ENCODE measurements at places on chromosomes 16 and 17.

GRCh38 chr16:80287674-80288073 is 253.1 kb upstream of the DYNLRB2 start:
- DNase-seq, result no peak

- DNase-seq, result no peak
Measured at GRCh38 chr17:41892021-41892376, 26.8 kb downstream of the ACLY start.

DNA sequence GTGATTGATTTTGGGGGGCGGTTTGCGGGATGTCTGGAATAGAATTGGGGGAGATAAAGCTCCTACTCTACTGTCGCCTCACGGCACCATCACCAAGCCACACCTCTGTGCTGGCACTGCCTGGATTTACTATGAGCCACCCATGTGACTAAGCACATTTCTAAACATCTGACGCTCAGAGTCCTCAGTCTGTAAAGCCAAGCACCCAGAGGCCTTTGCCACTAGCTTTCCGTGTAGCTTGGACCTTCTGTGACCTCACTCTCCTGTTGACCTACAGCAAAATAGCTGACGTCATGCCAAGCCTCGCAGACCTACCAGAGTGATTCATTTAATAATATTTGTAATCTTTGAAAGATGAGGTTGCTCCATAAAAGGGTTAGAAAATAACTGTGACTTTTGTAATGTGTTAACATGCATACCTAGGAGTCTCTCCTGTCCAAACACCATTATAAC is 38.5 kb upstream of the MYOCD start:
- DNase-seq, result no peak

DNA sequence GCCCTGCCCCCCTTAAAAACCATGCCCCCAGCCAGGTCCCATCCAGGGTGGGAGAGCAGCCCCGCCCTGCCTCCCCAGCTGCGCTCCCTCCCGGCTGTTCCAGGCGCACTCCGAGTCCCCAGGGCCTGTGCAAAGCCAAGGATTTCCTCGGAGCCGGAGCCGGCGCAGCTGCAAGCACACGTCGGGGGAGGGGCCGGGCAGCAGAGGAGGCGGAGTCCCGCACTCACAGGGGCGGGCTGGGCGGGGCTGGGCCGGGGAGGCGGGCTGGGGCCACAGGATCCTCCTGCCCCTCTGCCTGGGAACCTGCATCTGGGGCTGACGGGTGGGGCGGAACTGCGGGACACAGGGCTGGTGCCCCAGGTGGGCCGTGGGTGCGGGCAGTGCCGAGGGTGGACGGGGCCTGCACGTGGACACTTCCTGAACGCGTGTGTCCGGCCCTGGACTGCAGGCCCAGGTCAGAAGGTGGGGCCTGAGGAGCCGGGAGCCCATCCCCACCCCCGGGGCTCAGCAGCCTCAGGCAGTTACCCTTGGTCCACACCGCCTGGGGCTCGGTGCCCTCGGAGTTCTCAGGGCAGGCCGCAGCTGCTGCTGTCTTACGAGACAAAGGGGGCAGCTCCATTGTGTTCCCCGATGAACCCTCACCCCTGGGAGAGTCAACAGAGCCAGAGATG is 24.0 kb upstream of the SSTR5 start:
- peak; percentile 65 for DNase-seq

GRCh38 chr17:32759476-32759875 is 117.4 kb downstream of the MYO1D start:
- no peak for DNase-seq

DNA sequence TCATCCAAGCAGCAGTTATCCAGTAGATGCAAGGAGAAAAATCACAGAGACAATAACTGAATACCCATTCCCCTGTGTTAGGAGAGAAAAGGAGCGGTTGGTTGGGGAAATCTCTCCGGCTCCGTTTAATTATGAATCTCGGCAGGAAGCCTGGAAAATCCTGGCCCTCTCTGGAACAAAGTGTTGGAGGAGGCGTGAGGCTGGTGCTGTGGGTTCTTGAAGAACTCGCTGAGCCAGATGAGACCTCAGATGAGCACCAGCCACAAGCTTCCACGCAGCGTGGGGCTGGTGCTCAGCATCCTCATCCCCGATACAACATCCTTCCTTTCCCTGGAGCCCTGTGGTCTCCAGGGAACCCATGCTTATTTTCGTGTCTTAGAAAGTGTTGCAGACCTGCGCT is 39.7 kb downstream of the CACNG4 start:
- no peak for DNase-seq

GRCh38 chr17:10471858-10472257 is 2.5 kb upstream of the MYH4 start:
- no peak for DNase-seq

DNA sequence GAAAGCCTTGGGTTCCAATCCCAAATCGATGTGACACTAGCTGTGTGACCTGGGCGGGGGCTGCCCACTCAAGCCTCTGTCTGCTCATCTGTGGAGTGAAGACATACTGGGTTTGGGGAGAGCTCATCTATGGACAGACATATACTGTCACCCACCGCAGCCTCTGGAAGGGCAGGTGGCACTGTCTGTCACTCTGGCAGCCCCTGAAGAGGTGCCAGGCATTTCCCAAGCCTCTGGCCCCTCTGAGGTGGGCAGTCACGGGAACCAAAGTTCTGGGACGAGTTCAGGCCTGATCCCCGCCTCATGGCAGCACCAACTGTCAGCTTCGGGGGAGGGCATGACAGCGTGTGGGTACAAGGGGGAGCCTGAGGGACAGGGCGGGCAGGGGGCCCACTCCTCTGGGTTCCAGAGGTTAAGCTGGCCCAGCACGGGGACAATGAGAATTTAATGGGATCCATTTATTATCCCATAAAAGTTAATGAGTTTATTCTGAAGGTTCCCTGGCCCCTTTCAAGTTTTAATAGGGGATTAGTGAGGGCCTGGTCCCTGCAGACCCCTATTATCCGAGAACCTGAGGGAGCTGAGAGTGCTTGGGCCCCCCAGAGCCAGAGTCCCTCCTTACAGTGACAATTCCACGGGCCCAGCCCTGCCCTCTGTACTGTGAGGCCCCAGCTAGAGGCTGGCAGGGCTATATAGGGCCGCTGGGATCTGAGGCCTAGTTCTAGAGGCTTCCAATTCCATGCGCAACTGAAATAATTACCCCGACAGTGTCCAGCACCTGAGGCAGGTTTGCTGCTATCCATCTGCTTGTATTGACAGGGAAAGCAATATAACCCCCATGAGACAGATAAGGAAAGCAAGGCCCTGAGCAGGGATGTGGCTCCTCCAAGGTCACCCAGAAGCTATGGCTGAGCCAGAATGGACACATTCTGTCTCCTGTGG is 18.8 kb downstream of the SEZ6 start:
- no peak for DNase-seq

GRCh38 chr16:17237350-17237944 is 233.3 kb downstream of the XYLT1 start:
- no peak for DNase-seq

DNA sequence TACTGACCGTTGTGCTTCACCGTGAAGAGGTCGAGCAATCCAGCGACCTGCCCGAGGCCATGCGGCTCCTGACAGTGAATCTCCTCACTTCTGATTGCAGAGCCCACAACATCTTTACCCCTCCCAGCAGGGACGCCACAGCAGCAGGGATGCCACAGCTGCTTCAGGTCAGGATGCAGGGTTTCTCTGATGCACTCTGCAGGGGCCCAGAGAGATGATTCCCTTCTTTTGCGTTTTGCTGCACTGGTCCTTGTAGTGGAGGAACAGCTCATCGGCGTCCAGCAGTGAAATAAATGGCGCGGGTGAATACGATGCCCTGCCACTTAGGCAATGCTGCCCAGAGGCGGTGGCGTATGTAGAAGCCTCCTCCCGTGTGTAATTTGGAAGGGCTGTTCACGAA is 5.6 kb downstream of the KIAA0513 start:
- no peak for DNase-seq

DNA sequence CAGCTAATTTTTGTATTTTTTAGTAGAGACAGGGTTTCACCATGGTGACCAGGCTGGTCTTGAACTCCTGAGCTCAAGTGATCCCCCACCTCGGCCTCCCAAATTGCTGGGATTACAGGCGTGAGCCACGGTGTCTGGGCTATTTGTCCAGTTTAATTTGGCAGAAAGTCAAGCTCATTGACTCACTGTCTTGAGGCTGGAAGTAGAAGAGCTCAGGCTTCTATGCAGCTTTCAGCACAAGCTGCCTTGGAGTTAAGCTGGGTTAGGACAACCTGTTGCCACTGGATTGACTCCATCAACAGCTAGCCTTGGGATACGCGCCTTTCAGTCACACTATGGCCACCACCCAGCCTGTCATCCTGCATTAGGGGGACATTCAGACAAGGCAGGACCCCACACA is 76.2 kb upstream of the DNAH17 start:
- DNase-seq, result no peak

DNA sequence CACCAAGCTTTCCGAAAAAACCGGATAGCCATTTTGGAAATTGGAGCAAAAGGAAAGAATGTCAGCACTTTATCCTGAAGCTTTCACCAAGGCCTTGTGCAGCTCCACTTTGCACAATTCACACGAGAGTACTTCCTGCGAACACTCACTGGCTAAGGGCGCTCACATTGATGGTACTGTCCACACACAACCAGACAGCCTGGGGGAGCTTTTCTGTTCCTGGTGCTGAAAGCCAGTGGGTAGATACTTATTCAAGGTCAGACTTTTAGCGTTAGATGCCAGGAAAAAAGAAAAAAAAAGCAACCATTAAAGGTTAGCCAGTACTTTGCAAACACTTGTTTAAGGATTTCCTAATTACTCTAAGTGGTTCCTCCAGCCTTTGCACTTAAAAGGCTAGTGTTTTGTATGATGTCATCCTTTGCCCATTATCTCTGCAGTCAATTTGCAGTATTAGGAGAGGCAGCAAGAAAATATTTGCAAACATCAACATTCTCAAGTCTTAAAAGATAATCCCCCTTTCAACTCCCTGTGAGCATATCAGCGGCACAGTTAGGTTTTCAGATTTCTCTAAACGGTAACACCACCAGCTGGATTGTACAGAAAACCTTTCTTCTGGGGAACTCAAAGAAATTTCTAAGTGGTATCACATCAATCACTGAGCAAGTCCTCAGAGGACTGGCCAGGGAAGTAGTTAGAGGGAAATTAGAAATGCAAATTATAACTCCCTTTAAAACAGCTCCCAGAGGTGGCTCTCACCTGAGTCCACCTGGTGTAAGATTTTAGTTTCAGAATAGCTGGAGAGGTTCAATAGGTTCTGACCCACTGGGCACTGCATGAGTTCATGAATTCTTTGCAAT is 243.4 kb upstream of the IRX5 start:
- DNase-seq, result no peak

DNA sequence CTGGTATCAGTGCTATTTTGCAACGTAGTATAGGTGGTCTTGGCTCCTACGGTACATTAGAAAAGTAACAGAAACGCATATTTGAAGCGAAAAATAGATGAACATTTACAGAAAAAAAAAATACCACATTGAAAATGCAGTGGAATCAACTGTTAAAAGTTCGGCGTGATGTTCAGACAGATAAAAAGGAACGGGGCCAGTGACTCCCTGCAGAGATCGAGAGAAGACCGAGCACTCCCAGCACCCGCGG is 440 bp upstream of the ZNF778 start:
- no peak for DNase-seq

GRCh38 chr17:59361916-59362810 is 30.7 kb downstream of the YPEL2 start:
- DNase-seq, result no peak

DNA sequence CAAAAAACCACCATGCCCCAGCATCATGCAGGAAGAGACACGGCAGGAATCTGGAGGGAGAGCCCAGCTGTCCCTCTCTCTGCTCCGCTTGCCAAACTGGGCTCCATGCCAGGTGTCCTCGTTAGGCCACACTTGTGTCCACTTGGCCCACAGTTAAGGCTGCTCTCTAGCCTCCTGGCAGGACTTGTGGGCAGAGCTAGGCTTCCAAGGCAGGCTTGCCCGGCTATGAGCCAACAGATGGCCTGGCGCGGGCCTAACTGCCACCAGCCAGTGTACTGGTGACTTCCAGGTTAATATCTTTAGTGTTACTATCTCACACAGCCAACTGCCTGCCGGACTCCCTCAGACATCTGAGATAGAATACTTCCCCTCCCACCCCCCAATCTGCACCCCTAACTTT is 10.6 kb downstream of the ATP6V0D1 start:
- DNase-seq, result no peak

- no peak for DNase-seq
Measured at GRCh38 chr16:66580605-66581209, 1.4 kb downstream of the CMTM2 start.

GRCh38 chr16:81612351-81613163 is 166.5 kb upstream of the PLCG2 start:
- peak; percentile 20 for DNase-seq

GRCh38 chr17:20825539-20825938 is 217.3 kb downstream of the USP22 start:
- no peak for DNase-seq

GRCh38 chr17:31788956-31789355 is 70.1 kb downstream of the COPRS start:
- no peak for DNase-seq

DNA sequence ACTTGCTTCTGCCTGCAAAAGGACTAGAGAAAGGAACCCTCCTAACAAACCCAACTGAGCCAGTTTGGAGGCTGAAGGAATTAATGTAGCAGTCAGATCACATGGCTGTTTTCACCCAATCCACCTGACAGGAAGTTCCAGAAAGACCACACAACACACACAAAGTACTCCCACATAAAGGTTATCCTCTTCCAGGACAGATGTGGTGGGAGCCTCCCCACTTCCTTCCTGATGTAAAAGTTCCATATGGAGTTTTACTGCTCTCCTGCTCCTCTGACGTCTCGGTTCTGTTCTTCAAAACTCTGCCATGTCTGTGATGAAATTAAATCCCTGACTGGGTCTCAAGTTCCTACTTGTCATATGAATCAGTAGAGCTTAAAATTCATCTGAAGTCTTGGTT is 497.0 kb upstream of the HSBP1 start:
- no peak for DNase-seq

DNA sequence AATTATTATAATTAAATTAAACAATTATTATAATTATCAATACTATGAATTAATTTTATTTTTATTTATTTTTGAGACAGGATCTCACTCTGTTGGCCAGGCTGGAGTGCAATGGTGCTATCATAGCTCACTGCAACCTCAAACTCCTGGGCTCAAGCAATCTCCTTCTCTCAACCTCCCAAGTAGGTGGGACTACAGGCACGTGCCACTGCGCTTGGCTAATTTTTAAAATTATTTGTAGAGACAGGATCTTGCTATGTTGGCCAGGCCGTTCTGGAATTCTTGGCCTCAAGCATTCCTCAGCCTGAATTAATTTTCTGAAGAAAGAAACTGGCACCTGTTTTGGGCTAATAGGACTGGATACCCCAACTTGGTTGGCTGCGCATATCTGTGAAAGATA is 10.3 kb downstream of the GNA13 start:
- no peak for DNase-seq

GRCh38 chr17:81412490-81413093 is 17.3 kb downstream of the BAHCC1 start:
- DNase-seq, result no peak

GRCh38 chr16:3358871-3359270 is 3.2 kb downstream of the OR2C1 start:
- DNase-seq, result no peak

DNA sequence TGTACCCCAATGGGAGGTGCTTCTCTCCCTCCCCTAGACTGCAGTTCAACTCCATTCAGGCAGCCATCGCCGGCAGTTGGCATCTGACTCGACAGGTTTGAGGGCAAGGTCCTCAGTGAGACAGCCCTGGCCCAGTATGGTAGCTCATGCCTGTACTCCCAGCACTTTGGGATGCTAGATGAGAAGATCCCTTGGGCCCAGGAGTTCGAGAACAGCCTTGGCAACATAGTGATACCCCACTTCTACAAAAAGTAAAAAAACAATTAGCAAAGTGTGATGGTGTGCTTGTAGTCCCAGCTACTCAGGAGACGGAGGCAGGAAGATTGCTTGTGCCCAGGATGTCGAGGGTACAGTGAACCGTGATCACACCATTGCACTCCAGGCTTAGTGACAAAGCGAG is 12.1 kb downstream of the VPS35L start:
- DNase-seq, result no peak
